Anterior cingulate cortex (tissue), 58 donors: ENCODE measurements at places on chromosomes 5 and 9.

DNA sequence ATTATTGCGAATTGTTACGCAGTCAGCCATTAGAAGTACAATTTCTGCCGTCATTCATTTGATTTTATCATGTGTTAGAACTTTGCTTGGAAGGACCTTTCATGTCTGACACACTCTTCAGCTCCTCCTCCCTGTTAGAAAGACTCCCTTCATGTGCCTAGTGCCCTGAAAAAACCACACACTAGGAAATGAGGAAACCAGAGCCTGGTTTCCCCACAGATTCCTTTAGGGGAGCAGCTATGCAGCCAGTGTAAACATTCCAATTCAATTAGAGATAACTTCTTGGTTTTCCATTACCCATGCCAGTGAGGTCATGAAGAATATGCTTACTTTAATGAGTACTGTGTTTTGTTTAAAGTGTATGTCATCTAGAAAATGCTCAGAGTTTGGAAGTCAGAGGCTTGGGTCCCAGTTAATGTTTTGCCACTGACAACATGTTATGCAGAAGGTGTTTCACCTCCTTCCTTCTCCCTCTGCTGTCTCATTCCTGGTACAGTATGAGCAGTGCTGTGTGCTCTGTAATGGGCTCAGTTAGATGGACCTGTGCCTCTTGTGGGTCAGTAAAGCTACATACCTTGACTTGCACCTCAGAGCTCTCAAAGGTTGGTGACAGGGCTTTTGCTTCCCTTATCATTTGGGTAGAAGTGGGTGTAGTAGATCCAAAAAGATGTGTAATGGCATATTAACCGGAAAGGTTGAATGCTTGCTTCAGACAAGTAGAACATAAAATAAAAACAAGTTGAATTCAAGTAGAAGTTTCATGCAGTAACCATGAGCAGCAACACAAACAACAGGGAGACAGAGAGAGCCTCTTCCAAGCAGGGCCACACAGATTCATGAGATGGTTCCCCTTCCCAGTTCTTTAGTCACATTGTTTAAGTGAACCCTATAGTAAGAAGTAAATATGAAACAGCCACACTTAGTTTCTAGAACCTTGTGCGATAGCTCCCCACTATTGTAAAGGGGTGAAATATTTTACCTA is 52.6 kb upstream of the TNFAIP8 start:
- DNase-seq = no peak

GRCh38 chr9:131517761-131518190 is 13.3 kb downstream of the UCK1 start:
- no peak for DNase-seq

DNA sequence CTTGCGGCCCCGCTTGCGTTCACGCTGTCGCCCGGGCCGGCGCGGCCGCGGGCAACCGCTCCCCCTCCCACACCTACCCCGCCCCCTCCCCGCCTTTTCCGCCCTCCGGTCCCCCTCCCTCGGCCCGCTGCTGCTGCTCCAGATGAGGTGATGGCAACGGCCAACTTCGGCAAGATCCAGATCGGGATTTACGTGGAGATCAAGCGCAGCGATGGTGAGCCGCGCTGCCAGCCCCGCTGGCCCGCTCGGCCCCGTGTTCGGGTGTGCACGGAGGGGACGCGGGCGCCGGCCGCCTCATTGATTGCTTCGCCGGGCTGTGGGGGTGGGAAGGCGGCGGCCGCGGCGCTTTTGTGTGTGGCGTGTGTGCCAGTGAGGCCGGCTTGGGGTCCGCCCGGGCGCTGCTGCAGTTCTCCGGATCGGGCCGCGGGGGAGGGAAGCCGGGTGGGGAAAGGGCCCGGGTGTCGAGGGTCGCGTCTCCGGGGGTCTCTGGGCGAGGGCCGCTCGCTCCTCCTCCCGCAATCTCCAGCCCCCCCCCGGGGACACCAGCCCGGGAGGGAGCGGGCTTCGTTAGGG is 403 bp downstream of the KIF2A start:
- peak; percentile 63 for DNase-seq

DNA sequence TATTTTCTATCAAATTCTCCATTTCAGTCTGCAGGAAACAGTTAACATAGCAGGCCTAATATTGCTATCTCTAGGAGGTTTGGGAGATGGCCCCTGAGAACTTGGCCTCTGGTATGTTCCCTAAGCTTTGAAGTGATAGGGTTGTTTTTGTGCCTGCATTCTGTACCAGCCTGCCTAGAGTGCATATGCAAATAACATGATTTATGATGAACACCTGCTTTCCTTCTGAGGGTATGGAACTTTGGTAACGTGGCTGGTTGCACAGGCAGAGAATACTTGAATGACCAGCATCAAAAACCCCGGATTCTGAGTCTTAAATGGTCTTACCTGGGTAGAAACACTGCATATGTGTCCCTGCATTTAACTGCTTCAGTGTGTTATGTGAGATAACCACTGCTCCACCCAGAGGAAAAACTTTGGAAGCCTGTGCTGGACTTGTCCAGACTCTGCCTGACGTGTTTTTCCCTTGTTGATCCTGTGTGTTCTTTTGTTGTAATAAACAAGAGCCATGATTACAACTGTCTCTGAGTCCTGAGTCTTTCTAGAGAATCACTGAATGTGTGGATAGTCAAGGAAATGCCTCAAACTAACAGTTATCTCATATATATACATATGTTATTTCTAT is 111.3 kb upstream of the ABCA1 start:
- no peak for DNase-seq

GRCh38 chr9:13847270-13847669 is 466.7 kb downstream of the NFIB start:
- no peak for DNase-seq

DNA sequence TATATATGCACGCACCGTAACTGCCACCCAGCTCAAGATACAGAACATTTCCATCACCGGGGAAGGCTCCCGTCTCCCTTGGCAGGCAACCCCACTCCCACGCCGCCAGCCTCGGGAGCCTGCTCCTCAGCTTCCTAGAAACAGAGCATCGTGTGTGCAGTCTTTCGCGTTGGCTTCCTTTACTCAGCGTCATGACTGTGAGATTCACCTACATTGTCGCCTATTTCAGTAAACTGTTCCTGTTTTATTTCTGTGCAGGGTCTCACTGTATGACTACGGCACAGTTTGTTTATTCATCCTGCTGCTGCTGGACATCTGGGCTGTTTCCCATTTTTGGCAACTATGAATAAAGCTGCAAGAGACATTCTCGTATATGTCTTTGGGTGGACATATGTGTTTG is 90.7 kb downstream of the STK10 start:
- peak; percentile 45 for DNase-seq

DNA sequence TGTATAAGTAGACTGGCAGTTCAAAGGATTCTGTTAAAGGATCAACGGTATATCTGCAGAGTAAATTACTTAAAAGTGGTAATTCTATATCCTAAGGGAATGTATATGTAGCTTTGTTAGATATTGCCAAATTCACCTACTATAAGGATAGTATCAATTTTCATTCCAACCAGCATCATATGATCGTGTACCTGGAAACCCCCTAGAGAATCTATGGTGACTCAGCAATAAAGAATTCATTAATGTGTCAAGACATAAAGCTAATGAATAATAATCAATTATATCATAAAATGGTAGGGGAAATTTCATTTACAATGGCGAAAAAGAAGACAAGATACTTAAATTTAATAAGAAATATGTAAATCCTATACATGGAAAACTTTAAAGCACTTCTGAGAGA is 234.1 kb upstream of the ACTBL2 start:
- no peak for DNase-seq

- DNase-seq = no peak
Measured at GRCh38 chr9:83410701-83411100, 127.5 kb downstream of the FRMD3 start.

DNA sequence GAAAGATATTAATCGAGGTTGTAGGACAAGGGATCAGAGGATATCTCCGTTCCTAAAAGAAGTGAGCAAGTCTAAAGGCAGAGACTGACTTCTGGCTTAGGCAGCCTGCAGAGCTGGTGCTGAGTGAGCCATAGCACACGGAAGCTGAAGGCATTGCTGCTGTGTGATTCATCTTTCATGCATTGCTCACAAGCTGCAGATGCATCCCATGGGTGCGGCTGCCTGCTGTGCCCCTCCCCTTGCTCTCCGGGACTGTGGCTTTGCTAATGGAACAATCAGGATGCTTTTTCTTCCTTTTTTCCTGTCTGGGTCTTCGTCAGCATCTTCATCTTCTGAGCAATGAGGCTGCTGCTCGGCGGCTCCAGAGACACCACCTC is 341.4 kb downstream of the DIRAS2 start:
- peak; percentile 5 for DNase-seq

- no peak for DNase-seq
Measured at GRCh38 chr9:86812616-86813015, 134.7 kb downstream of the GAS1 start.

- DNase-seq = no peak
Measured at GRCh38 chr5:135602882-135603721, 24.3 kb upstream of the CXCL14 start.

DNA sequence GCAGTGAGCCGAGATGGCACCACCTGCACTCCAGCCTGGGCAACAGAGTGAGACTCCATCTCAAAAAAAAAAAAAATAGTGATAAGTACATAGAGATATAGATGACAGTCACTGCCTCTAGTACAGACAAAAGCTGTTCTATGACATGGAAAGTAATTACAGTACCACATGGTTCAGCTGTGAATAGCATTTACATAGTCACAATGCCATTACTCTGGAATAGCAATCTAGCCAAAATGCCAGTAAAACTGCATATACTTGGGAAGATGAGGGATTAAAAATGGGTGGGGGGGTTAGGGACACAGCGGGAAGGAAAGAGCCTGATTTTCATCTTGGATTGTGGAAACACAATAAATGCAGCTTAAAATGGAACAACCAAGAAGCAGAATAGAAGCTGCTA is 39.4 kb upstream of the CNOT6 start:
- DNase-seq = no peak

GRCh38 chr9:130660326-130660682 is 4.1 kb upstream of the PRDM12 start:
- no peak for DNase-seq

DNA sequence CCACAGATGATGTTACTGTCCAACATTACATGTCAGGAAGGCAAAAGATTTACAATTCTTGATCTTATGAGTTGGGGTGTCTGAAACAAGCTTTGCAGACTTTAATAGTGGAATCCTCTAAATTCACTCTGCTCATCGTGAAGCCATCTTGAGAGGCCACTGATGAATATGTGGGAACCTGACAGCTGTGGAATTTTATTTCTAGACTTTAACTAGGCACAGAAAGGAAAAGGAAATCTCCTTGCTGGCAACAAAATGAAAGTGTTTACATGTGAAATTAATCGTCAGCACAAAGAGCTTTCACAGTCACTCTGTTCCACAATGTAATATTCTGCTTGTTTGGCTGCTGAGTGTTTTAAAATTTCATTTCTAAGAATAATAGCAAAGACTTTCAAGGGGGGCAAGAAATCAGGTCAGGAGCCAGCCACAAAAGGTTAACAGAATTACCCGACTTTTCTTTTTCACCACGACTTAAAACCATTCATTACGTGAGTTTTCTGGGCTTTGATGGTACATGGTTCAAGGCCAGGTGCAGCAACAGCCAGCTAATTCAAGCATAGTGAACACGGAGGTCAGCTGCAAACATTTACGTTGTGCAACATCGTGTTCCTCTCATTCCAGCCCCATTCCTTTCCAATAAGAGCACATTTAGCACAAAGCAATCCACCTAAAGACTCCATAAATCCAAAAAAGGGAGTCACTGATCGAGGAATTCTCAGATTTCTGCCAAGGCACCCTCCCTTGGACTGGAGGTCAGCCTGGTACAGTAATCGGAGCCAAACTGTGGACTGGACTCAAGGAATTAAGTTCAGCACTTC is 14.6 kb downstream of the NREP start:
- no peak for DNase-seq

DNA sequence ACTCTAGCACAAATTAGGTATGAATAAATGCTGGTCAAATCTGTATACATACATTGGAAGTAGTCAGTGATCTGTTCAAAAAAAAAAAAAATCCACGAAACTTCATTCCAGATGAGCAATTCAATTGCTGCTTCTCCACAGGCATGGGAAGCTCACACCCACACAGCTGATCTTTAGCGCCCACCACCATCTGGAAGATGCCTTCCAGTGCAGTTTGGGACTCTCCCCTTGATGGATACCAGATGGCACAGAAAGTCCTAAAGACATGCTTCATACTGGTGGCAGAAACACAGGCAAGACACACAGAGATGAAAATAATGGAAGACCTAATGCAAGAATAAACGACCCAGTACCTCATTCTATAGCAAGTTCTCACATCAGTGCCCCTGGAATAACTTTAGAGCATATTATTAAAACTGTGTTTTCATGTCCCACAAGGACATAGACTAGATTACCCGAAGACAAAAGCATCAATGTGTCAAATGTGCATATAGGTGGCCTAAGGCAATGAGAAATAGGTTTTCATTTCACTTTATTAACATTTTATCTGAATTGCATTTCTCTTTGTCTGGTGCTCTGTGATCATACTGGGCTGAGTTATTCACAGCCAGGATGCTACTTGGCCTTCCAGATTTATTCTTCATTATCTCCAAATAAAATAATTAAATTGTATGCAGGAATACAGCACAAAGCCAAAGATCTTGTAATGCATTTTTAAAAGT is 135.4 kb upstream of the TAS2R1 start:
- peak; percentile 20 for DNase-seq

GRCh38 chr9:33139421-33140228 is 27.5 kb downstream of the B4GALT1 start:
- DNase-seq = no peak

DNA sequence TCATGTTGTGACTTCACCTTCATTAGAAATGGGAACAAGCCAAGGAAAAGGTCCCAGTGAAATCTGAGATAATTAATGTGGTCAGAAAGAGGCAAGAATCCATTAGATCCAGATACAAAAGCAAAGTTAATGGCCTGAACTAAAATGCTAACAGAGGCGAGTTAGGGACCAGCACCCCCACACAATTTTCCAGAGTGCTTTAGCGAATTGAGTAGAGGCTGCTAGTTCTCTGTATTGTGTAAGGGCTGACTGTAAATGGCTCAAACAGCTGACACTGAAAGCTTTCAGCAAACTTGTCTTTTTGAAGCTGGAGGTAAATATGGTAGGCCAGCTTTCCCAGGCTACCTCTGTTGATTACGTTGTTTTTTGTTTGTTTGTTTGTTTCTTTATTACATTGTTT is 75.5 kb downstream of the CSNK1A1 start:
- no peak for DNase-seq

DNA sequence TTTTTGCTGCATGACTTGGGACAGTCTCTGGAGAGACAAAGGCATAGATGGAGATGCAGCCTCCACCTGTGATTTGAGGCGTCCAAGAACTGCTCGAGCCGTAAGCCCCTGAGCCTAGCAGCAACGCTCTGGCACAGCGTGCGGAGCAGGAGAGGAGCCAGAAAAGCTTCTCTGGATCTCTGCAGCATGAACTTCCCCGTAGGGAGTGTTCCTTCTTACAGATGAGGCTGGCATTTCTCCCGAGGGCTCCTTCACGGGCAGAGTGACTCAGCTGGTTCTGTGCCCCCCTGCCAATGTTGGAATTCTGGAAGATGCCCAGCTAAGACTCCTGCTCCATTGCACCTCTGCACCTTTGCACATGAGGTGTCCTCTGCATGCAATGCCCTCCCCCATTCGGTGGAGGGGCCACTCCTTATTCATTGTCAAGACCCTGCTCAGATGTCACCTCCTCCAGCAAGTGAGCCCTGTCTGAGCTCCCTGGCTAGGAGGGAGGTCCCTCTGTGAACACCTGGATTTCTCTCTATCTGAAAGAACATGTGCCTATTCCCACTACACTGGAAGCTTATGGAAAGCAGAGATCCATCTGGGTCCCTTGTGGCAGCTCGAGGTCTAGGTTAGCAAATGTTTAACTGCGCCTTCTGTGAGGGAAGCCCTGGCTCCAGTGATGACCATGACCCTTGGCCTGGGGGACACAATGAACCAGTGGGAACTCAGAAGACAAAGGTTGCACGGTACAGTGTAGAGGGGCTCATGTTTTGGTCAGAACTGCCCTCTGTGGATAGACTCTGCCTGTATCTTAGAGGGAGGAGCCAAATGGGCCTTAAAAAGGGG is 39.6 kb downstream of the SH3PXD2B start:
- no peak for DNase-seq
